ENCODE measurements at places on chromosomes 7 and 10. TPM values are rescaled to one million over a fixed set of nuclear protein-coding genes. Genes with fewer than 3 reads are reported as not detected.

SLC16A12 gene
- 4.4 TPM for total RNA-seq

DNA sequence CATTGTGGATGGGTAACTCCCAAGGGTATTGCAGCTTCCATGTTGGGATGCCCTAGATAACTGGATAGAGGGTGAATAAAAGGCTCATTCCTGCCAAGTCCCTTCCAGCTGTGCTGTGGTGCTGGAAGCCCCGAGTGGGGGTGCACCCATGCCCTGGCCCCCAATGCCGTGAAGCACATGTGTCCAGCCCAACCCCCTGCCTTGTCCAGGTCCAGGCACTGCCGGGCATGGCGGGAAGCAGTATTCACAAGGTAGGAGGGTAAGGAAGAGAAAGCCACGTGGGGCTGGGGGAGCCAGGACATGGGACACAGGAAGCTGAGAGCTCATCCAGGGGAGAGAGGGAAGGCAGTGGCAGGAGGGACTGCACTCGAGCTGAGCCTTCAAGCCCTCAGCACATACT, 148.2 kb upstream of the CDCA7L start:
- no peak for DNase-seq

- DNase-seq: no peak
These were observed 9.1 kb upstream of the TMEM236 start for GRCh38 chr10:17742918-17743317.

- DNase-seq: no peak
These were observed 77.6 kb upstream of the UNC5B start for GRCh38 chr10:71134732-71135211.

DNA sequence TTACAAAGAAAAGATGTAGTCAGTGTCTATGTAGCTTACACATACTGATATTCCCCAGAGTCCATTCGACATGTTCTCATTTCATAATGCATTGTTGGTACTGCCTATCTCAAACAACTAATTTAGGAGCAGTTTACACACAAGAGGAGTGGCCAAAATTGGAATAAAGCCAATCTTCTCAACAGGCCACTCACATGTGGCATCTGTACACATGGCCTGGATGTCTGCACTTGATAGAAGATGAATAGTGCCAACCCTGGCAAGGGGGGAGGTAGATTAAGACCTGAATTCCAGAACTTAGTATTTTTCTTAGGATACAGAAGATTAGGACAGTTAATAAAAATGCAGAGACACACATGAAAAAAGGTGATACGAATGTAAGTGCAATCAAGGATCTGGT, 125.3 kb upstream of the STARD3NL start:
- DNase-seq: no peak

GRCh38 chr7:120441850-120442249, 168.9 kb downstream of the KCND2 start:
- DNase-seq: no peak

All from upper lobe of left lung (tissue), 6 donors.